Stimulated activated CD8-positive, alpha-beta memory T cell treated with anti-CD3 and anti-CD28 coated beads, Interleukin-4, amount 100 ng/mL, for 1 hour (primary cell): ENCODE measurements at places on chromosomes 11 and 22.

GRCh38 chr22:44385781-44386180, 73.0 kb upstream of the SHISAL1 start:
- DNase-seq = no peak

DNA sequence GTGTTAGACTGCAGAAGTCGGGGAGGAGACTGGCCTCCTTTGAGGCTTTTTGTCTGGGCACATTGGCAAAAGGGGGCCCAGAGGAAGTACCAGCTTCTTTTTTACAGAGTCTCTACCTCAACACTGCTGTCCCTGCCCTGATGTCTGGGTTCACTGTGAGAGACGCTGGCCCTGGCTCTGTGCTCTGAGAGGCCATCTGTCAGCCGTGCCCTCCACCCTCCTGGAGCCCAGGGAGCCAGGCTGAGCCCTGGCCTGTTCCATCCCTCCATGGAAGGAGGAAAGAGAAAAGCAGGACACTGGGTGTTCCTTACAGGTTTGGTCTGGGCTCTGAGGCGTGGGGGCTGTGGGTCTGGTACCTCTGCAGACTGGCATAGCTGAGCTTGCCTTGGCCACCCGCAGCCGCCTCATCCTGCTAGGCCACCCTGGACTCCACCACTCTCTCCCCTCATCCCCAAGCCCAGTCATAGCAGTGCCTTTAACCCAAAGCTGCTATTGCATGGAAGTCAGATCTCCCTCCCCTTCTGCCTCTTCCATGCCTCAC, 105.5 kb upstream of the PARVA start:
- no peak for DNase-seq

DNA sequence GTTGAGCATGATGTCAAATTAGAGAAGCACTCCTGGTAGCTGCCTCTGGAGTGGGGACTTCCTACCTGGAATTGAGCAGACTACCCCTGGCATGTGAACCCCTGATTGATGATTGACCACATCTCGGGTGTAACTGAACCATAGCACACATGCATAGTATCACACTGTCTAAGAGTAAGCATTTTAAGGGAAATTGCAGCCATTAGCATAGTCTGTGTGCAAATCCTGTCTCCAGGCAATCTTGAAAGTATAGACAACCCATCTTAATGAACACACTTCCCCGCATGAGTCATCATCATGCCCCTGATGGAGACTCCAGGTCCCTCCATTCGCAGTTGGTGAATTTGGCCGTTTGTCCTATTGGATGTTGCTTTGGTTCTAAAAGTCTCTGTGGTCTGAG, 131.3 kb downstream of the C11orf91 start:
- no peak for DNase-seq

GRCh38 chr22:48332438-48333322, 1495.0 kb downstream of the BRD1 start:
- DNase-seq = no peak

DNA sequence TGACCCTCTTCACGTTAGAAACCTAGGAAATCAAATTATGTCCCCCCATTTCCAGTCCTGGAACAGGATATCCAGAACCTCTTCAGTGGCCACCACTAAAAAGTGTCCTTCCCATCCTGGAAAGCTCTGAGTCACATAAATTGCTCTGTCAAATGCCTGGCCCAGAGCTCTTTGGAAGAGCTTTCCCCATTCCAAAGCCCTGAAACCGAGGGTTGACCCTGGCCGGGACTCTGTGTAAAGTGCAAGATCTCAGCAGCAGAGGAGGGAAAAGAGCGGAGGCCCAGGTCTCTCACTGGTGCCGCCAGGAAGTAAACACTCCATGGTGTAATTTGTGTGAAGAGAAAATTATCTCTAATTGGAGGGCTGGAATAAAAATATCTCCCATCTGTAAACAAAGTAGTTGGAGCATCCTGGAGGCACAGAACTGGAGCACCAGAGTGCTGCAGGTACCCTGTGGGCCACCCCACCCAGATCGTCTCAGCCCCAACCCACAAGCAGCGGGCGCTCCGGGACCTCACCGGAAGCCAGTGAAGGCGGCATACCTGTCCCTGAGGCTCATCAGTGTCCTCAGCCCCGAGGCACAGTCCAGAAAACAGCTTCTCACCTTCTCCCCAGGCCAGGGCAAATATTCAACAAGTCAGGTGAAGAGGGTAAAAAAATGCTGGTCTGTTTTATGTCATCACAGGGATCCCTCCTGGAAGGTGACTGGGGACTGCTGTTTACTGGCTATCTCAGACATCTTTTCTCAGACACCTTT, 4.7 kb upstream of the JAM3 start:
- DNase-seq = no peak

DNA sequence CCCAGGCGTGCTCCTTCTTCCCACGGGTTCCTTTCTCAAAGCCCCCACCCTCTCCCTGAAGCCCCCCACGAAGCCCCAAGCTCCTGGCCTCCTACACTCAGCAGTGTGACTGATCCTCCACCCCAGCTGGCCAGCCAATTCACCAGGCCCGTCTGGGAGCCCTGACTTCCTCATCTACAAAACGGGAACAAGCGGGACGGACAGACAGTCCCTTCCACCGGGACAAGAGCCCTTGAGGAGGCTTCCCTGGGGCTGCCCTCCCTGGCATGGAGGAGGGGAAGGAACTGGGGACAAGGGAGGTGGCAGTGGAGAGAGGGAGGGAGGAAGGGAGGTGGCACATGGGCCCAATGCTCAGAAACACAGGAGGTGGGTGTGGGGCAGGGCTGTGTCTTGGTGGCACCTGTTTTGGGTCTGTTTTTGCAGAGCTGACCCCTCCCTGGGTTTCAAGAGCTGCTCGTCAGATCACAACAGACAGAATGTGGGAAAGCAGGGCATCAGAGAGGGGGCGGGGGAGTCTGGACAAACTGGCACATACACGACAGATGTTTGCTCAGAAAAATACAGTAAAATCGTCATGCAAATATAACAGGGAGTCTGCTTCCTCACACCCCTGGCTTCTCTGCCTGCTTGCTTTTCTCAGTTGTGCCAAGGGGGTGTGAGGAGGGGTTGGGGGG, 56.8 kb downstream of the ELFN2 start:
- no peak for DNase-seq

DNA sequence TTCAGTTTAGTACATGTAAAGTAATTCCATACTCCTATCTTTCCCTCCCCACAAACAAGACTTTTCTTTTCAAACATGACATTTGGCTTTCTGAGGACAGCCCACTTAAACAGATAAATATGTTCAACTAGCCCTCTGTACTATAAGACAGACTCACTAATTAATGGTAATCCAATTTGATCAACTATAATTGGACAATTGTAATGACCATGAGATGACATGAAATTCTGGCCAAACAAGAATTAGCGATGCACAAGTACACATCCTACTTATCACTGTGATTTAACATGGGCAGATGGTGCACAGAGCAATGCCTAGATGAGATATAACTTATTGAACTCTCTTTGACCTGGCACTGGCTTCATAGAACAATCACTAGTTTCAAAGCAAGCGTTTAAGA, 1033.7 kb upstream of the CCDC90B start:
- DNase-seq = no peak

DNA sequence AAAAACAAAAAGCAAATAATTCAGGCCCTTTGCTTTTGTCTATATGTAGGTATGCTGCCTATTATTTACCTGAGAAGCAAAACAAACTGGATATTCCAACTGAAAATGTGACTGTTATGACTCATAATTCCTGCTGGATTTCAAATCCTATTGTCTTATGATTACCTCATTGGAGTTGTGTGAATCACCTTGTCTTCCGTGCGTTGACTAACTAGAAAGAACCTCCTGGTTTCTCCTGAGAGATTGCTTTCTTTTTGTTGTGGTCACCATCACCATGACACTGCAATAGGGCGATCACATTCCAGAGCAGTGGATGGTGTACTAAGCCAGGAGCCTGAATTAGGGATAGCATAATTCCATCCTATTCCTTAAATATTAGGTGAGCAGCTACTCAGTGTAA, 23.0 kb upstream of the EXPH5 start:
- DNase-seq = no peak

DNA sequence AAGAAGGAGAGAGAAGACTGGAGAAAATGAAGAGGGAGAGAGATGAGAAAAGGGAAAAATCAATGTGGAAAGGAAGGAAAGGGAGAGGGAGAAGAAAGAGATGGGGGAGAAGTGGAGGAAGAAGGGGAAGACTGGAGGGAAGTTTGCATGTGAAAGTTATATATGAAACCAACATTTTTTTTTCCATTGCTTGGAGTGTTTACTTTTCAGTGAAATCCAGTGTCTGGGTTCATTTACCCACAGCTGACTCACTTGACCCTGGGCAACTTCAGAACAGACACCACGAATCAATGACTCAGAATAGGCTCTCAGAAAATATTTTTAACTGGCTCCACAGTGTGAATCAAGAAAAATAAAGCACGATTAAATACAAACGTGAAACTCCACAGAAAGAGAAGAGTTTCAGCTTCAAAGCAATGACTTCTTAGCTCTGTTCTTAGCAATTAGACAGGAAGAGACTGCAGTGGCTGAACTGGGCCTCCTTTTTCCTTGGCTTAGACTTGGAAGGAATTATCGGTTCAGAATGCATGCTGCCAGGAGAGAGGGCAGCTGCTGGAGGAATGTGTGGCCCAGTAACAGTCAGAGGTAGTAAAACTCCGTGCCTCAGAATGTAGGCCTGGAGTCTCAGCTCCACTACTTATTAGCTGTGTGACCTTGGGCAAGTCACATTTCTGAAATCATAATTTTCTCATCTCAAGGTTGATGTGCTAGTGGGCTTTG, 237.5 kb downstream of the MIAT start:
- no peak for DNase-seq

DNA sequence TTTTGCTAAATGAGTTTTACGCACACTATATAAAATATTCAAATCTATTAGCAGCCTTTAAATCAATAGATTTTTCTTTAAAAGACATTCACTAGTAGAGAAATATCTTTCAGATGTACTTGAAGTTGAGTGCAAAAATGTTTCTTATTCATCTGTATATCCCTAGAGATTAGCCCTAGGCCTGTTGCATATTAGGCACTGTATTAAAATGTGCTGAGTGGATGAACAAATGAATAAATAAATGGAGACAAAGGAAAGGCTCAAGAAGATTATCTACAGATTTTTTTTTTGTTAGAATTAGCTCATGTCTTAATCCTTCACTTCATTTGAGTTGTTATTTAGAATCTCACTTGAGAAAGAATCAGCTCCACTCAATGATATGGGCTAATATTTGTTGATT, 12.0 kb upstream of the MMP13 start:
- no peak for DNase-seq

DNA sequence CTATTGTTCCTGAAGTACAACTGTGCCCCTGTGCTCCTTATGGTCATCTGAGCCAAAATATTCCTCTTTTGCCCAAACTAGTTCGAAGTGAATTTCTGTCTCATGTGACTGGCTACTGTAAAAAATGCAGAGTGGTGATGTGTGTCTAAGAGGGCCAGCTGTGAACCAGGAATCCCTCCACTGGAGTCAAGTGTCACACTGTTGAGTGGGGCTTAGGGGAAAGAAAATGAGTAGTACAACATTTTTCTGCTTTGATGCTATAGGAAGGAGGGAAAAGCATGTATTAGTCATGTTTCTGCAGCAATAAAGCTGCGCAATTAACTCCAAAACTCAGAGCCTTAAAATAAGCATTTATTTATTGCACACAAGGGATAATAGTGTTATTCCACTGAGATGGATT, 39.8 kb upstream of the HMGXB4 start:
- DNase-seq = no peak

- DNase-seq = no peak
Measured at GRCh38 chr11:119065369-119065768, 2.2 kb upstream of the VPS11 start.

DNA sequence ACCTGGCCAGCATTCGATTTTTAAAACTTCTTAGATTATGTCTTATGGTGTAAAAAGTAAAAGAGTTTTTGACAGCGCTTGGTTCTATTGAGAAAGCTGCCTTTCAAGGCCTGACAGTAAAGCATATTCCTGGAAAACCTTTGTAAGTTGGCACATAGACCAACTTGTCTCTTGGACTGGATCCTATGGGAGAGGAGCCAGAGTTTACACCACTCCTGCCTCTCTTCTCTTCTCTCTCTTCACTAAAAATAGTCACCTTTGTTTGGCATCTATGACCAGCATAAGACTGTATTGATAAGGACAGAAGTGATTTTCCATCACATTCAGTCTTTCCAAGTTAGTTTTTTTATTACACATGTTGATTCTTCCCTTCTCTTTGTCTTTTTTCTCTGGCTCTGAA, 33.7 kb downstream of the CSRP3 start:
- DNase-seq = no peak

GRCh38 chr11:95461348-95461747, 230.3 kb upstream of the SESN3 start:
- DNase-seq = no peak

DNA sequence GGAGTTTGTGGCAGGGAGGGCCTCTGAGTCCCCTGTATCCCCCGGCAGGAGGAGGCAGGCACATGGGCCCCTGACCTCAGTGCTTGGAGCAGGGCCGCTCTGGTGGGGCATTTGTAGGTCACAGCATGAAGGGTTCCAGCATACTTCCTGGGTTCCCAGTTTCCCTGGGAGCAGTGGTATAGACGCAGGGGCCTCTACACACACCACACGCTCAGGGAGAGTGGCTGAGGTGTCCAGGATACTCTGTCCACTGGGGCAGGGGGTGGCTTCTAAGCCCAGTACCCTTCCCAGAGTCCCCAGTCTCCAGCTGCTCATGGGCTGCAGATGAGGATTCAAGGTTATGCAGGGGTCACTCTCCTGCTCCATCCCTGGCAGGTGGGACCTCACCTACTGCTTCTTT, 6.1 kb downstream of the LSP1 start:
- no peak for DNase-seq

DNA sequence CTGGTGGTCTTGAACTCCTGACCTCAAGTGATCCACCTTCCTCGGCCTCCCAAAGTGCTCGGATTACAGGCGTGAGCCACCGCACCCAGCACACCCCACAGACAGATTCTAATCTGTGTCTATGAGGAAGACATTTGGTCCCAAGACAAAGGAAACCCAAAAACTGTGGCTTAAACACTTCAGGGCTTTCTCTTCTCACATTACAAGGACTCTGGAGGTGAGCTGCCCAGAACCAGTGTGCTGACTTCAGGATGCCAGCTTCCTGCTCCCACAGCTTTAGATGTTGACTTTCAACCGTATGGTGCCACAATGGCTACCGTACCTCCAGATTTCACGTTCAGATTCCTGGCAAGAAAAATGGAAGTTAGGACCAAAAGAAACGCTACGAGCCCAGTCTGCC, 32.2 kb upstream of the SYT7 start:
- DNase-seq = no peak

DNA sequence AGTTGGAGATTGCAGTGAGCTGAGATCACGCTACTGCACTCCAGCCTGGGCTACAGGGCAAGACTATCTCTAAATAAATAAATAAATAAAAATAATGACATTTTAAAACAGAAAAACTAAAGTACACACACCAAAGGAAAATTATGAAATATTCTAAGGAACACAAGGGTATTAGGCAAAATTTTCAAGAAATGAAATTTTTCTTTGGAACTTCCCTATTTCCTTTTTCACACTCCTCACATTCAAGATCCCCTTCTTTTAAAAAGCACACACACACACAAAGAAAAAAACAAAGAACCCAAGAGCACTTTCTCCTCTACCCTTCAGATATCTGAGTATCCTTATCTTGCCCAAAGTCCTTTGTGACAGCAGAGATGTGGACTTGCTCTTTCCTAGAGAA, 92.8 kb downstream of the CCDC73 start:
- no peak for DNase-seq
